ENCODE measurements at places on chromosomes 5 and 9.
A peak's percentile ranks its signal among the peaks of the same experiment; 100 is the strongest.

DNA sequence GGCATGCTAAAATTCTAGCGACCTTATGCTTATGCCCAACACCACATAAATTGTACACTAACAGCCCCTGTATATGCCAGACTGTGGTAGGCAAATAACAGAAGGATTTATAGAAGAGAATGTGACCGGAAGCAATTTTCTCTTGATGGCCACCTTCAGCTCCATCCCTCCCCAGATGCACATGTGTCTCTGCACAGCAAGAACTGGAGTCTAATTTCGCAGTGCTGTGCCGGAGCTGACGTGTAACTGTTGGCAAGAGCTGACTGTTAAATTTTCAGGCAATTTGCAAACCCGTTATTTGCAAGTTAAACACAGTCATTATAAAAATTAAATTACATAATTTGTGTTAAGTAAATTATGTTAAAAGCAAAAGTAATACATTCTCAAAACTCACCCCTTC lies 48.4 kb downstream of the PCA3 start:
- DNase-seq, result no peak

GRCh38 chr5:96822686-96823459 lies 15.1 kb upstream of the ERAP1 start:
- DNase-seq, result no peak

DNA sequence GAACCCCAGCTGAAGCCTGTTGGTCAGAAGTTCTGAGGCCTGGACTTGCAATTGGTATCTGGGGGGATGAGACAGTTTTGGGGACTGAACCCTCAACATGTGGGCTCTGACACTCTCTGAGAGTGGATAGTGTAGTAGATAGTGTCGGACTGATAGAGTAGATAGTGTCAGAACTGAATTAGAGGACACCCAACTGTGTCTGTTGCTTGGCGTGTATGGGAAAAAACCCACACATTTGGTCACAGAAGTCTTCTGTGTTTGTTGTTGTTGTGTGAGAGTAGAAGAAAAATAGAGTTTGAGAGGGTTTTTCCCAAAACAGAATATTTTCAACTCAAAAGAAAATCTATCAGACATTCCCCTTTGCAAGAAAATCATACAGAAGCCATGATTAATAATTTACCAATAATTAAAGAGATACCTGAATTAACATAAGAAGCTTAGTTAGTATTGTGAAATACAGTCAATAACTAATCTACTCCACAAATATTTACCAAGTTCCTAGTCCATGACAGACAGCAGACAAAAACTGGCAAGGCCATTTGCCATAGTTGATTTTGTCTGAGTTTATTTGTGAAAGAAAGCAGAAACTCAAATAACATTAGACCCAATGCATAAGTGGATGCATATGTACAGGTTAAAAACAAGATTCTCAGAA lies 170.9 kb downstream of the CTNND2 start:
- DNase-seq, result no peak

- DNase-seq, result peak; percentile 65
These were observed 7.6 kb upstream of the BARX1 start for GRCh38 chr9:93962561-93963440.

DNA sequence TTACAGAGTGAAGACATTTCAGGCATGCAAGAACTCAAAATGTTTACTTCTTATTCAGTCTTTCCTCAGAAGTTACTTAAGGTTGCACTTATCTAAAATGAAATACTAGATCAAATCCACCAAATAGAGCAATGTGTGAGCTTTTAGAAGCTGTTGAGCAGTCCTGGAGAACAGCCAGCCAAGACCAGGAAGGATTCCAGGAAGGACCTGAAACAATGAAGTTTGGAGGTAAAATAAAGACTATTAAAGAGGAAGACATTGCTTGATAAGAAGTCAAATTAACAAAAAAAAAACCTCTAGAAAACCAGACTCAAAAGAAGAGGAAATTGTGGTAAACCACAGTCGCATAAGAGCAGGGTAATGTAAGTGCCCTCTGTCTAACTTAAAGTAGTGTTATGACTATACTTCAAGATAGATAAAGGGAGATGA lies 156.2 kb upstream of the S1PR3 start:
- no peak for DNase-seq

DNA sequence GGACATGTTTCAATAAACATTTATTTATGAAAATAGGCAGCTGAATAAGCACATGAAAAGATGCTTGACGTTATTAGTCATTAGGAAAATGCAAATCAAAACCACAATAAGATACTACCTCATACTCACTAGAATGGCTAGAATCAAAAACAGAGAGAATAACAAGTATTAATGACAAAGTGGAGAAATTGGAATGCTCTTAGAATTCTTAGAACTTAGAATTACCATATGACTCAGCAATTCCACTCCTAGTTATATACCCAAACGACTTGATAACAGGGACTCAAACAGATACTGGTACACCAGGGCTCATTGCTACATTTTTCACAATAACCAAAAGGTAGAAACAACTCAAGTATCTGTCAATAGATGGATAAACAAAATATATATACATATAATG lies 15.1 kb upstream of the TRIM36 start:
- DNase-seq, result no peak

DNA sequence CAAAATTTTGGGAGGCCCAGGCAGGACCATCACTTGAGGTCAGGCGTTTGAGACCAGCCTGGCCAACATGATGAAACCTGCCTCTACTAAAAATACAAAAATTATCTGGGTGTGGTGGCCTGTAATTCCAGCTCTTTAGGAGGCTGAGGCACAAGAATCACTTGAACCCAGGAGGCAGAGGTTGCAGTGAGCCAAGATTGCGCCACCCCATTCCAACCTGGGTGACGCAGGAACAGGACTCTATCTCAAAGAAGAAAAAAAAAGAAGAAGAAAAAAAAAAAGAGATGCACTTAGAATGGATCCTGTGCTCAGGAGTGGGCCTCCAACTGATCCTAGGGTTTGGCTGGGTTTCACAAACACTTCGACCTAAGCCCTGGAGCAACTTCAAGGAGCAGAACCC lies 45.1 kb downstream of the GLDC start:
- no peak for DNase-seq

DNA sequence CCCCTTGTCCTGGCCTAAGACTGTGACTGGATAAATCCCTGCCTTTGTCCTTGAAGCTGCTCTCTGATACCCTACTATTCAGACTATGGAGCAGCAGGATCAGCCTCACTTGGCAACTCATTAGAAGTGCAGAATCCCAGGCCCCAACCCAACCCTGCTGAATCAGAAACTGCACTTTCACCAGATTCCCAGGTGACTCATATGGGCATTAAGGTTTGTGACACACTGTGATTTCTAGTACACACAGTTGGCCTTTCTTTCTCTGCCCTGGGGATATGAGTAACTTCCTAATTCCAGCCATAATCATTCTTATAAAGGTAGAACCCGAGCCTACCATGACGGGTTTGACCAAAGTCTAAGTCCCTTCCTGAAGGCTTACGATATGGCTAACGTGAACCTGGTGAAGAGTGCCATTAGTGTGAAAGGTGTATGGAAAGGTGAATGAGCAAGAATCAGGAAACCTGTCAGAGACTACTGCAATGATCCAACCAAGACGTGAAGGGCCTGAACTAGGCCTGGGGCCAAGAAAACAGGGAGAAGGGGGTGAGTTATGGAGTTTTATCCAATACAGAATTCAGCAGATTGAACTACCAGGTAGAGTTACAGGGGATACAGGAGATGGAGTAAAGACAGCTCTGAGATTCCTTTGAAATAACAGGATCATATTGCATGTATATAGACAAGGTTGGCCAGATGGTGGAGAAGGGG lies 533.0 kb downstream of the BNC2 start:
- DNase-seq, result no peak

DNA sequence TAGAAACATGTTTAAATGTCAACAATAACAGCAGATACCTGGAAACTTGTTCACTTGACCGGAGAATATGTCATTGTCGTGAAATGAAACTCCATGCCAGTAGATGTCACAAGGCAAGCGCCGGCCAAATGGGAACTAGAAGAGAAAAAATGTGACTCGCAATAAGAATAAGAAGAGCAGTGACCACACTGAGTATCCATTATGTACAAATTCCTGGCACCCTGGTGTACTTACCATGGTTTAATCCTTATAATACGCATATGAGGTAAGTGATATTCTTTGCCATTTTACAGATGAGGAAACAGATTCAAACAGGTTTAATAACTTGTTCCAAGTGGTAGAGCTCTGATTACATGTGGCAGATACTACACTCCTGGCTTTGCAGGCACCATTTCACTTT lies 53.9 kb downstream of the TTLL11 start:
- no peak for DNase-seq

DNA sequence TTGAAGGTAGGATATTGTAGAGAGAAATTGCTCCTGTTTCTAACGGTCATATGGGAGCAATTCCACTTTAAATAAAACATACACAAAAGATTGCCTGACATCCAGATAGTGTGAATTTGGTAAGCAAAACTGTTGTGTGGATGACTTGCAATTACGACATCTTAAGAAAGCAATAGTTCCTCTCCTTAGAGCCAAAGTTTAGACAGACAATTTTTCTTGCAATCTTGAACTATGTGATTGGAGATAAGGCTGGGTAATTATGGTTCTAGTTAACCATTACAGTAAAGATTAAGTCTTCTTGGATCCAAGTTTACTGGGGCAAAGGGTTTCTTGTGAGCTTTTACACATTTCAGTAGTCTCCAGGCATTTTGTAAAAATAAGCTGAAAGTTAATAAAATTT lies 1080.6 kb upstream of the CDH6 start:
- no peak for DNase-seq
